ENCODE measurements at places on chromosomes 3 and 15.

DNA sequence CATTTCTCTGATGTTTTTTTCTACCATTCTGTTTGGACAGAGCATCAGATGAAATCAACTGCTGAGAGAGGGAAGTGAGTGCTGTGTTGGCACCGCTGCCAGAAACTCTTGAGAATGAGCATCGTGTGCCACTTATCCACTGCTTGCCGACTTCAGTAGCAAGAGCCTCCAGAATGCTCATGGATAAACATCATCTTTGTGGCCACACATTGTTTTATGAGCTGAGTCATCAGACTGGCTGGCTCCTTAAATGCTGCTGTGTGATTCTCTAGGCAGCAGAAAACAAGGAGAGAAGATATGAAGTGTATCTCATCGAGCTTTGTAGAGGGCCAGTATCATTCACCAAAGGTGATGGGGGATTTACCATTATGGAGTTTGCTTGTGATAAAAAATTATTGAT is 3.4 kb upstream of the DOCK3 start:
- no peak for DNase-seq

DNA sequence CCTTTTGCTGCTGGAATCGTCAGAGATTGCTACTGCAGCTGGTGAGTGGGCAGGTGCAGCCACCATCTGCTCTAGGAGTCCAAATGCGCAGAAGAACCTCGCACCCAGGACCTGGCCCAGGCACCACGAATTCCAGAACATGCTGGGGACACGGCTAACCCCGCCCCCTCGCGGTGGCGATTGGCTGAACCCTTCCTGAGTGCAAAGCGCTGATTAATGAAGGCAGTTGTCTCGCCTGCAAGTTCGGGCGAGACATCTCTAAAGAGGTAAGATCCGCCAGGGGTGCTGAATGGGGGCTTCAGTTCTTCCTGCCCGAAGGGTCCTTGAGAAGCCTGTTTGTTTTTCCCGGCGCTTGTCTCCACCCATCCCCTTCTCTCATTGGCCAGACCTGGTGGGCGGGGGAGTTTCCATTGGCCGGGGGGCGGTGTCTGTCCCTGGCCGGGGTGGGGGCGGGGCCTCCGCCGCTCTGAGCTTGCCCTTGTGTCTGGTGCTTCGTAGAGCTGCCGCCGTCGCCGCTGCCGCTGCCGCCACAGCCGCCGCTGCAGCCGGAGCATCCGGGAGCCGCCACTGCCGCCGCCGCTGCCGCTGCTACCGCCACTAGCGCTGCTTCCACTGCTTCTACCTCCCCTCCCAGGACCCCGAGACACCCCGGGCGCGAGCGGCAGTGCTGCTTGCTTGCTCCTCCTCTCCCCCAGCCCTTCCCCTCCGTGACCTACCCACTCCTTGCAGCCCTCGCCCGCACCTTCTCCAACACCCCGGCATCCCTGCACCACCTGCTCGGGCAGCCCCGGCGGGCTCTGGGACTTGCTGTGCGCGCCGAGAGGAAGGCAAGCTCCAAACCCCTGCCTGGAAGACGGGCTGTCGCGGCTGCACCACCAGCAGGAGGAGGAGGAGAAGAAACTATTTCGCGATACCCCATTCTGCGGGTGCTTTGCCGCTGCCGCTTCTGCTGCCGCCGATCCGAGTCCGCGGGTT is at the start of gene CADM2:
Gene CADM2, plus strand, starts transcription at position 495 of the 975 bp plus-strand sequence.
- peak; percentile 18 for DNase-seq

GRCh38 chr3:42957573-42957972 is 21.5 kb upstream of the GASK1A start:
- DNase-seq = no peak

- no peak for DNase-seq
Observed at GRCh38 chr3:72593881-72594397, 254.3 kb downstream of the SHQ1 start.

- no peak for DNase-seq
Observed at GRCh38 chr3:188589771-188590170, 435.8 kb downstream of the LPP start.

DNA sequence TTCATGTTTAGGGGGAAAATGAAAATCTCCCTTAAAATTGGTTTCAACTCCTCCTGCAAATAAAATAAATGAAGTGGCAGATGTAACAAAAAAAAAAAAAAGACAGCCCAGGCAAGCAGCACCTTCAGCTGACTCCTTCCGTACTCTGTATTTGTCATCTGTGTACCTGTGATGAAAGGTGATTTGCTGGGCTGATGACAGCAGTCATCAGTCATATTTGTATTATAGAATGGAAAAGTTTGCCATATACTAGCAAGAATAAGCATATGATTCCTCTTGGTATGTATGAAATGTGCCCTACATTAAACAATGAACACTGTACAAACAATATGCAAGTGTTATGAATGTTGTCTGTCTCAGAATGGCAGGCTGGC is 44.1 kb upstream of the WWTR1 start:
- DNase-seq = no peak

GRCh38 chr3:167777356-167777755 is 41.8 kb downstream of the SERPINI1 start:
- no peak for DNase-seq

- DNase-seq = no peak
Observed at GRCh38 chr3:185807445-185808068, 17.3 kb downstream of the IGF2BP2 start.

- DNase-seq = peak; percentile 93
Observed at GRCh38 chr3:12663936-12664908, at the start of gene RAF1. Gene RAF1 (minus strand): TSS chr3:12664117. CDS start chr3:12618721, 45,396 bp downstream.

- DNase-seq = no peak
Observed at GRCh38 chr3:22373182-22373581, 622.2 kb upstream of the ZNF385D start.

- DNase-seq = no peak
Observed at GRCh38 chr15:61124195-61124594, 104.9 kb downstream of the RORA start.

DNA sequence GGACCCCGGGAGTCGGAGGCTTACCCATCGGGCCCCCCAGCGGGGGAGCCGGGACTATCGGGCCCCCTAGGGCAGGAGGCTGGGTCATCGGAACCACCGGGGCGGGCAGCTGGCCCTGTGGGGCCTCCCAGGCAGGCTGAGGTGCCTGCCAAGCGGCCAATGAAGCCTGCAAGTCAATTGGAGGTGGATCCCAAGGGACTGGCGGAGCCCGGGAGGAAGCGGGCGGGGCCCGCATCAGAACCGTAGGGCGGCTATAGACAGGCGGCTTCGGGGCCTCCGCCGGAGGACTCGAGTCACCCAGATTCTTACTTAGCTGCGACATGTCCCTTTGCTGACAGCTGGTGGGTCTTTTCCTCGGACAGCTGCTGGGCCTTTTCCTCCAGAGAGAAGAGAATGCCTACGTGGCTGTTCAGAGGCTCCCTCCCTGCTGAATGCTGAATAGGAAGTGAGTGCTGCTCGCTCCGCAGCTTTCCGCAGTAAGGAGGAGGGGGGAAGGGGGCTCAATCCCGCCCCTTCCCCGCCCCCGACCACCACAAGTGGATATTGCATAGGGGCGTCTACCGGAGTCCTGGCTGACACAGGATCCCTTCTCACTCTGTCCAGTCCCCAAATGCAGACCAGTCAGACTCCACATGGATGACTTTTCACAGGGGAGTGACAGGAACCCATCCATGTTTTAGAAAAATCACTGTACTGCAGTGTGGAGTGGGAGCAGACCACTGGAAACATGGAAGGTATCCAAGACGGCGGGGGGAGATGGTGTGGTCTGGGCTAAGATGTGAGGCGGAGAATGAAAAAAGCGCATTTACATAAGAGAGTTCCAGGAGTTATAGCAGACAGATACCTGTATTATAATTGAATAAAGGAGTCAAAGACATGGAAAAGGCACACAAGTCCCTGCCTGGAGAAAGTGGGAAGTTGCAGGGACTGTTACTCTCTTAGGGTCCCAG is at the start of gene MAGEL2:
Gene MAGEL2, minus strand, starts transcription at position 447 of the 950 bp plus-strand sequence. Its CDS starts 125 bp downstream, at position 322.
- no peak for DNase-seq

GRCh38 chr3:127784865-127785710 is 37.2 kb downstream of the MGLL start:
- DNase-seq = no peak

DNA sequence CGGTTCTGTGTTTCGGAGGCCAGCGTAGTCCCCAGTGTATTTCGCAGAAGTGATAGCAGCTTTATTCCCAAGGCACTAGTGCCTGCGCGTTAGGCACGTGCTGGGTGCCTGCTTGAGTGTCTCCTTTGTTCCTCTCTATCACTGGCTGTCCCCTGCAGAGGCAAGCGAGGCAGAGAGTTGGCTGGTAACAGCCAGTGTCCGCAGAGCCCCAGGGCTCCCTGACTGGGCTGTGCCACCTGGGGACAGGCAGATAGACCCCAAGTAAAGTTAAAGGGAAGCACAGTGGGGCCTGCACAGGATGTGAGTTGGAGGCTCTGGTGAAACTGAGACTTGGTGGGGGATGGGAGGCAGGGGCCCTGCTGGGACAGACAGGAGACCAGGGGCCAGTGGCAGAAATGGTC is 50.7 kb downstream of the APBA2 start:
- DNase-seq = no peak

- no peak for DNase-seq
Observed at GRCh38 chr3:143298380-143298779, 178.8 kb downstream of the CHST2 start.

- DNase-seq = no peak
Observed at GRCh38 chr15:48059791-48060190, 61.0 kb upstream of the SLC24A5 start.

- DNase-seq = no peak
Observed at GRCh38 chr3:8279476-8279875, 222.1 kb upstream of the LMCD1 start.

DNA sequence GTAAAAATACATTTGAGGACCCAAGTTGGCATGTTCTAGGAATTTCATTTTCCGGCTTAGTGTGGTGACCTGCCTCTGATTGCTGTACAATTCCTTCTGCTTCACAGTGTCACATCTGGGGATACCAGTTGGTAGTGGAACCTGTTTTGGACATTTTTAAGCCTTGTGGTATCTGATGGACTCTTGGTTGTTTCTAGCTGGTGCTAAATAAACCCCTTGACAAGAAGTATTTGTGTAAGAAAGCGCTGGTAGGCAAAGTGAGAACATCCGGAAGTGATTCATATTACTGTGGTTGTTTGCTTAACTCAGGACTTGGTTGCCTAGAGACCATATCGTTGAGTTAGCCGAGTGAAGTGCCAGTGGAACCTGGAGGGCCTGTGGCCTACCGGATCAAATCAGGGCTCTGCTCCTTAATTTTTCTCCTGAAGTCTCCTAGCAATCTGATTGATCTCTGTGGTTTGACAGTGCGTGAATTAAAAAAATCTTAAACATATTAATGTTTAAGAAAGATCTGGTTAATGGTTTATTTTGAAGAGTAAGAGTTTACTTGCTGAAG is 12.8 kb downstream of the IQGAP1 start:
- DNase-seq = peak; percentile 46

DNA sequence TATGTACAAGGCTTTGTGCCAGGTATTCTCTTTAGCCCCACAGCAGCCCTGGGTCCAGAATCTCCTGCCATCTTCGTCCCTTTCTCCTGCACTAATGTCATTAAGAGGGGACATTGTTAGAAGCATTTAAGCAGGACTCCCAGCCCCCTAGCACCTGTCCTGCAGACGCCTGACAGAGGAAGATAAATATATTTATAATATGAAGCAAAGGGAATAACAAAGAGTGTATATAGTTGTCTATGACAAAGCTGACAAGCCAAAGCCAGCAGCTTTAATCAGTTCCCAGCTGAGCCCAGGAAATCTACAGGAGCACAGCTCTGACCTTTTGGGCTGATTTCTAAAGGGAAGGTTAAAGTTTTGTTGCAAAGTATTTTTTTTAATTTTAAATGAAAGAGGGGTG is 96.0 kb downstream of the MEGF11 start:
- DNase-seq = no peak

DNA sequence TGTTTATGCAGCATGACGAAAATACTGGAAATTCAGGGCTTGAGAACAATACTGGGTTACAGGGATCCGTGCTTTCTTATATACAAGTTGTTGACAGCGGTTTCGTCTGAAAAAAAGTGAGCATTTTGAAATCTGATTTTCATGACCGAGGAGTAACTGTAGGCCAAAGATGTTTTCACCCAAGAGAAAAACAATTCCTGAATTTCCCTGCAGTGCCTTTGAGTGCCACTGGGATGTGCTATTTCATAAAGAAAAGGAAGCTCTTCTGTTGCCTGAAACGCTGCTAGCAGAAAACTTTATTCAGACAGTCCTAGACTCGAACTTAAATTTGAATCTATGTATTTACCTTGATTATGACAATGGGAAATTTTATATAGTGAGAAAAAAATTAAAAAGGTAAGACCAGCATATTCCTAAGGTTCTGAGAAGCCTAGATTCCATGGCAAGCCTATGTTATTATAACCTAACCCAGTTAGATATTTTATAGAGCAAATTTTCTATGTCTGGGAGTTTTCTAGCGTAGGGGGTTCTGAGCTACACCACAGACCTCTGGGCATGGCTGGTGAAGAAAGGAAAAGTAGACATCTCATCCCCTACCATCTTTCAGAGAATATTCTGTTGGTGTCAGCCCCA is 30.2 kb downstream of the KCNAB1 start:
- DNase-seq = no peak

DNA sequence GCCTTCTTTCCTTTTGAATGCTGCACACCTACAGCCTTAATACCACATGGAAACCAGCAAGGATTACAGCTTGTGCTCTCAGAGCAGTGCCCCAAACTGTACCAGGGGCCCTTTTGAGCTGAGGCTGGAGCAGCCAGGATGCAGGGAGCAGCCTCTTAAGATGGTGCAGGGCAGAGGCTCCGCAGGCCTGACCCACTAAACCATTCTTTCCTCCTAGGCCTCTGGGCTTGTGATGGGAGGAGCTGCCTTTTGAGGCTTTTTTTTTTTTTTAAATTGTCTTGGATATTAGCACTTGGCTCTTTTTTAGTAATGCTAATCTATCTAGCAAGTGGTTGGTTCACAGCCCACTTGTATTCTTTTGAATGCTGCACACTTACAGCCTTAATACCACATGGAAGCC is 37.7 kb downstream of the PFN2 start:
- DNase-seq = no peak

- DNase-seq = no peak
Observed at GRCh38 chr3:24100696-24101402, 155.8 kb downstream of the NR1D2 start.

- DNase-seq = no peak
Observed at GRCh38 chr3:48412375-48413001, 17.4 kb downstream of the PLXNB1 start.

GRCh38 chr3:189863031-189863430 is 231.8 kb downstream of the TP63 start:
- DNase-seq = no peak

- DNase-seq = no peak
Observed at GRCh38 chr3:143286392-143287010, 166.9 kb downstream of the CHST2 start.

- DNase-seq = no peak
Observed at GRCh38 chr3:137612291-137612690, 151.8 kb upstream of the SOX14 start.

Data from activated CD8-positive, alpha-beta memory T cell treated with anti-CD3 and anti-CD28 coated beads for 4 hours (primary cell).